ENCODE measurements at places on chromosomes 1 and 21. TPM values are rescaled to one million over a fixed set of nuclear protein-coding genes. Genes with fewer than 3 reads are reported as not detected.
A peak's percentile ranks its signal among the peaks of the same experiment; 100 is the strongest.

CEP350 gene
- polyA plus RNA-seq, result 35.3 TPM

PLA2G2D gene
- polyA plus RNA-seq, result 4.8 TPM

RNF223 gene
- polyA plus RNA-seq, result not detected

LRRN2 gene
- polyA plus RNA-seq, result not detected

KCNT2 gene
- not detected for polyA plus RNA-seq

GRCh38 chr1:160864173-160864572, 1.5 kb upstream of the CD244 start:
- DNase-seq, result no peak

DNA sequence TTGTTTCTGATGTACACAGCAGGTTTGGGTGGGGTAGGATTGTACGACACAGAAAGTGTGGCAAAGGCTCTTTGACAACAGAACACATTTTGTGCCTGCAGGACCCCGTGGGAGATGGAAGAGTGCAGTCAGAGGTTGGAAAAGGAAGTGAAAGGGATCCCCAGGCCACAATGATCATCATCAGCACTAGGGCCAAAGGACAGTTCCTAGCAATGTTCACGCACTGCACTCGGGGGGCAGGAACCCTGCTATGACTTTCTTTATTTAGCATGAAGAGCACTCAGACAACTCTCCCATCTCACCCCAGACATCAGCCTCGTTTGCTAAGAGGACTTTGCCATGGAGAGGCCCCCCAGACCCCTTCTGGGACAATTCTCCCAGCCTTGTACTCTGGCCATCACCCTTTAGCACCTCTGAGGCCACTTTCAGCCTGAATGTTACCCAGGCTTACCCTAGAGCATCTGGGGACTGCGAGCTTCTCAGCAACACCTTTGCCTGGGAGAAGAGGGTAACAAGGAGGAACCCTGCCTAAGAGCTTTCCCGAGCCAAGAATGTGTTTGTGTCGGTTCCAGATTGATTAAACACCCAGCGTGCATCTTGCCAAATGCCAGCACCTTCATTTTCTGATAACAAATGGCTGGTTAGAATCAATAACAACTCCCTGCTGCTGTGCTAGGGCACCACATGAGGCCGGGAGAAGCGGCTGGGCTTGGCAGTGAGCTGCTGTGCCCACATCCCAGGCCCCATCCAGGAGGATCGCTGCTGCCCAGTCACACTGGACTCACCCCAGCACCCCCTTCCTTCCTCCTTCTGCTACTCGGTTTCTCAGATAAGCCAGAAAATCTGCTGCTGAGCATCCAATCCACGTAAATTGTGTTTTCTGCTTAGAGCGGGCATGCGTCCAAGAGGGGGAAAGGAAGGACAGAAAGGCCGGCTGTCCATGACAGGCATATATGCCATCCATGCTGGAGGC, 633.1 kb downstream of the AJAP1 start:
- DNase-seq, result no peak

DNA sequence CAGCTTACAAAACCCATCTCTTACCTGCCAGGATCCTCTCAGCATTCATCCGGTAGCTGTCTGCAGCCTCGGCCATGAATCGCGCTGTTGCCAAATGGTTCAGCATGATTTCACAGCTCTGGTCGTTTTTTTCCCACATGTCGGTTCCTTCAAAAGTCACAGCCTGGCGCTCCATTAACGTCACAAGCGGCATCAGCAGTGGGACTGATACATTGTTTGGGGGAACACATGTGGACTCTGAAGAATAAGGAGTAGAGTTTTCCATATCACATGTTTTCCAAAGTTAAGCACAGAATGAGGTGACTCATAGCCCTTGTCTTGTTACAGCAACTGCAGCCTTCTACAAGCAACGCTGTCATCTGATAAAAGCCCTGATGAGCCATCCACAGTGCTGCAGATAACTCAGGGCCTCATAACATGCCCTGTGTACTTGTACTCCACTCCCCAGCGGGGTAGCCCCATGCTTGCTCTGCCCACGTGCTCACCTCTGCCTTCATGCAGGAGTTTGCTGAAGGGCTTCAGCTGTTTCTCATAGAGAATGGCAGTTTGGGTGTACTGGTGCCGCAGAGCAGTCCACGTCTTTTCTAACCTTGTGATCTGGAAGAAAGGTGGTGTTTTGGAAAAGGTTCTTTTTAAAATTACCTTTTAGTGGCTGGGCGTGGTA, 114.2 kb downstream of the BCAR3 start:
- DNase-seq, result no peak

DNA sequence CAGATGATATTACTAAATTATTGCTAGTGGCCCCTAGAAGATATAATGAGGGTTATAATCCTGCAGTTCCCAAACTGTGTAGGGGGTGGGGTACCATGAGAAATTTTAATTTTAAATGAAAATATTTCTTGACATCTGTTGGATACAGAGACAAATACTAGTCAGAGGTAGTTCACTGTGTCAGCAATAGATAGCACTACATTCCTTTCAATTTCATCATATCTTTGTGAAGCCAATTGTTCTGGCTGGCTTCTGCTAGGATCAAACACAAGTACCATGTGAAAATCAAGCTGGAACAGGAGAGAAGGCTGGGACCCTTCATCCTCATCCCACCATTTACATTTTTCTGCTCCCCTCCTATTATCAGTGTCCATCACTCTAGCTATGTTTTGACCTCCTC, 208.1 kb downstream of the USH2A start:
- no peak for DNase-seq

GRCh38 chr1:178362747-178363146, 134.0 kb downstream of the CLEC20A start:
- no peak for DNase-seq

- no peak for DNase-seq
Observed at GRCh38 chr21:42556960-42557359, 43.3 kb downstream of the SLC37A1 start.

DNA sequence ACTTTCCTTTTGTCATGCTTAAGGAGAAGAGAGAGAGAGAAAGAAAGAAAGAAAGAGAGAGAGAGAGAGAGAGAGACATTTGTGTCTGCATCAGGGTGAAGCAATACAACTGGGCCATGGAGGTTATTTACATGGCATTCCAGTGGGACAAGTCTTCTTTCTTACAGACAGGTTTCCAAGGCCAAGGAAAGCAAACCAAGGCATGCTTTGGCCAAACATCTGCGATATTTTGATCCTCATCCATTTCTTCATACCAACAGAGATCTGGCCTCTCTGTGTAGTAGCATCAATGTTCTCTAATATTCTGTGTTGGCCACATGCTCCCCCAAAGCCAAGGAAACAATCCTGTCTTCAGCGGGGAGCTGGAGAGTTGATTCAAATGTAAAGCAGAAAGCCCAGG, 292.1 kb downstream of the SETD4 start:
- DNase-seq, result no peak

GRCh38 chr1:235160383-235160956, 580 bp downstream of the RBM34 start:
- no peak for DNase-seq

- DNase-seq, result peak; percentile 21
Observed at GRCh38 chr1:234955107-234955731, 173.4 kb downstream of the TOMM20 start.

- peak; percentile 25 for DNase-seq
Observed at GRCh38 chr1:2091611-2092604, 41.7 kb downstream of the PRKCZ start.

GRCh38 chr1:47403321-47403910, 12.7 kb upstream of the FOXE3 start:
- no peak for DNase-seq

DNA sequence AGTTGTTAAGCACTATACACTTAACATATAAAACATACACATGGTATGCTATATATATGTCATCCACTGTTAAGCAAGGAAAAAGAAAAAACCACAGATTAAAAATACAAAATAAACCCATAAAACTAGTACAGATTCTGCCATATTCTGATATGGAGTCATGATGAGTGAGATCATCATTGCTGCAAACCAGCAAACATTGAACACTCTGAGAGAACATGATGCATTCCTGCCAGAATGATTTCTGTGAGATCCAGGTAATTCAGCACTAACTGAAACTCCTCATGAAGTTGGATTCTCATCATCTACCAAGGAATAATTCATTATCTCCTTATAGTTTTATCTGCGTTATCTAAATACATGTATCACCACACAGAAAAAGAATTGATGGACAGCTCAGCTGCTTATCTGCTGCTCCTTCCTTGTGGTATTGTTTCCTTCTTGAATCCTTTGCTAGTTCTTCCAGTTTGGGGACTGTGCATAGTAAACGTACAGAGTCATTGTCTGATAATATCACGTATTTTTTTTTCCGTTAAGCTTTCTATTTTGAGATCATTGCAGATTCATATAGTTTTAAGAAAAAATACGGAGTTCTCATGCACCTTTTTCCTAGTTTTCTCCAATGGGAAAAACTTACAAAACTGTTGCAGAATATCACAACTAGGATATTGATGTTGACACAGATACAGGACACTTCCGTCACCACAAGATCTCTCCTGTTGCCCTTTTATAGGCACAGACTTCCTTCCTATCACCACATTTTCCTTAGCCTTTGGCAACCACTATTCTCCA, 9.3 kb downstream of the RAB4A start:
- DNase-seq, result no peak

Data from naive B cell (primary cell).